ENCODE measurements at places on chromosomes 16 and 17.
A peak's percentile ranks its signal among the peaks of the same experiment; 100 is the strongest.

- DNase-seq, result no peak
These were observed 15.8 kb upstream of the RBBP6 start for GRCh38 chr16:24523569-24523968.

- DNase-seq, result no peak
These were observed 1.6 kb downstream of the PGAP6 start for GRCh38 chr16:379961-380761.

DNA sequence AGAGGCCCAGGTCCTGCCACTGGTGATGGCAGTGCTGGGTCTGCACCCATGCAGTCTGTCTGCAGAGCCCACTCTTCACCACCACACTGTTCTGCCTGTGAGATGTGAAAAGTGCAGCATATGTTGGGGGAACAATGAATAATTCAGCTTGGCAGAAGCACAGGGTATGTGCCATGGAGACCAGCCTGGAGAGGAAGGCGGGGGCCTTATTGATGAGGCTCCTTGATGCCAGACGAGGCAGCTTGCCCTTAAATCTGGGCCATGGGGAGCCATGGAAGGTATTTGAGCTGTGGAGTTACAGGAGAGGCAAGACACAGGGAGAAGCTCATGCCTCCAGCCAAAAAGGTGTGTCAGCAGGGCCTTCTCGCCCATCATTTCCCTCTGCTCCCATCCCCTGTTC lies 124.7 kb downstream of the C16orf78 start:
- DNase-seq, result no peak

GRCh38 chr16:54027062-54027461 lies 259.5 kb downstream of the IRX3 start:
- no peak for DNase-seq

- no peak for DNase-seq
These were observed 2.3 kb downstream of the LRRC3C start for GRCh38 chr17:39929646-39930407.

DNA sequence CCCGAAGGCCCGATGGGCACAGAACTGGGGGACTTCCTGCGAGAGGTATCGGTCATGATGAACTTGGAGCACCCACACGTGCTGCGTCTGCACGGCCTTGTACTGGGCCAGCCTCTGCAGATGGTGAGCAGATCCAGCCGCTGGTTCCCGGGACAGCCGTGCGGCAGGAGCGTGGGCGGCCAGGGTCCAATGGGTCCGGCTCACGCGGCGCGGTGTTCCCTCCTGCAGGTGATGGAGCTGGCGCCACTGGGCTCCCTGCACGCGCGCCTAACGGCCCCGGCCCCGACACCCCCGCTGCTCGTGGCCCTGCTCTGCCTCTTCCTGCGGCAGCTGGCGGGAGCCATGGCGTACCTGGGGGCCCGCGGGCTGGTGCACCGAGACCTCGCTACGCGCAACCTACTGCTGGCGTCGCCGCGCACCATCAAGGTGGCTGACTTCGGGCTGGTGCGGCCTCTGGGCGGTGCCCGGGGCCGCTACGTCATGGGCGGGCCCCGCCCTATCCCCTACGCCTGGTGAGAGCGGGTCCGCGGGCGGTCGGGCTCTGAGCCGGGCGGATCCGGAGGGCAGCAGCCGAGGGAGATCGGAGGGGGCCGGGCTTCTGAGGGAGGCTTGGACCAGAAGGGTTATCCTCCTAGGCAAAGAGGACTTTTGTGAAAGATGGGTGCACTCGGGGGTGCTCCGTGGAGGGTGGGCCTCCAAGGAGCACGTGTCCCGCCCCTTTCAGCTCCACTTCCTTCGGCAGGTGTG lies 3.0 kb downstream of the TNK1 start:
- peak; percentile 47 for DNase-seq

DNA sequence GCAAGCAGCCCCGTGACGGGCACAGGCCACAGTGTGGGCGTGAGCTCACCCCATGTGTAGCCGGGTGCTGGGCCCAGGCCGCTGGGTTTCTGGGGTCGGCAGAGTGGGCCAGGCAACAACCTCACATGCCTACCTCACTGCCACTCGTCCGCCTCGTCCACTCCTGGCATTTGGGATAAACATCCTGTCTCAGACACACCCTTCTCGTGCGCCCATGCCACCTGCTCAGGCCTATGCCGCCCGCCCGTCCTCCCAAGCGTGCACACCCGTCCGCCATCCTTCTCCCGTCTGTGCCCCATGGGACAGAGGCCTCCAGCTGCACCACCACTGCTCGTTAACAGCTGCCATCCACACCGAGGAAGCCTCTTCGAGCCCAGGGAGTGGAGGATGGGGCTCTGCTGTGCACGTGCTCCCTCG lies 64.3 kb downstream of the KLHDC4 start:
- no peak for DNase-seq

- DNase-seq, result peak; percentile 45
These were observed 654 bp downstream of the LASP1 start for GRCh38 chr17:38870259-38871165.

- DNase-seq, result no peak
These were observed 292.0 kb downstream of the SEC14L1 start for GRCh38 chr17:77432742-77433141.

DNA sequence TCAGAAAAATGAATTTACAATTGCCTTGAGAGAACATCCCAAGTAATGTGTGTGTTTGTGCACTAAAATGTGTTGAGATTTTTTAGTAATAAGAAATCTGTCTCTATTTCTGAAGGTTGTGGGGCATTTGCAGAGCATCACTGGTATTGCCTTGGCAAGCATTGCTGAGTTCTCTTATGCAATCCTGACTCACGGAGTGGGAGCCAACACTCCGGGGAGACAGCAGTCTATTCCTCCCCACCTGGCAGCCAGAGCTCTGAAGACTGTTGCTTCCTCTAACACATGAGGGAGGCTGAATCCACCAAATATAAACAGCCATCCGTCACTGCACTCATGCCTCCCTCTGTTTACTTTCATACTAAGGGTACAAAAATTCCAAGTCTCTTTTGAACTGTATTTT lies 10.6 kb downstream of the CNTD1 start:
- DNase-seq, result no peak

DNA sequence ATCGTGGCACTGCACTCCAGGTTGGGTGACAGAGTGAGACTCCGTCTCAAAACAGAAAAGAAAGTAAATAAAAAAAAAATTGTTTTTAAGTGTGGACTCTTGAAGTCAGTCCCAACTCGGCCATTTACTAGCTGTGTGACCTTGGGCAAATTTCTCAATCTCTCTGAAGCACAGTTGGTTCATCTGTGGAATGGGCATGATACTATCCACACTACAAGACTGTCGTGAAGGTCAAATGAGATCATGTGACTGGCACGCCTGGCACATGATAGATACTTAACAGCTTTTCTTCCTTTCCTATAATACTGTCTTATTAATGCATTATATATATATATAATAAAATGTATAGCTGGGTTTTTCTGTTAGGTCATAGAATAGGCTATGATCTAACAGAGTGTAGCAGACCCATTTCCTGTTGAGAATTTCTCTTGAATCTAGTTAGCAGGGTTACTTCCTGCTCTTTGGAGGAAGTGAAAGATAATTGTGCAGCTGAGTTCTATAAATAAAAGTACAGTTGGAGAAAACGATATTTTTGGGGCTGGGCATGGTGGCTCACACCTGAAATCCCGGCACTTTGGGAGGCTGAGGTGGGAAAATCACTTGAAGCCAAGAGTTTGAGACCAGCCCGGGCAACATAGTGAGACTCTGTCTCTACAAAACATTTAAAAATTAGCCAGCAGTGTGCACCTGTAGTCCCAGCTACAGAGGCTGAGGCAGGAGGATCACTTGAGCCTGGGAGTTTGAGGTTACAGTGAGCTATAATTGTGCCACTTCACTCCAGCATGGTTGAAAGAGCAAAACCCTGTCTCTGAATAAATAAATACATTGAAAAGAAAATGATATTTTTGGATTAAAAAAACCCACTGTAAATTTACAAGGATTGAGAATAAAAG lies 7.3 kb downstream of the MILR1 start:
- peak; percentile 59 for DNase-seq

DNA sequence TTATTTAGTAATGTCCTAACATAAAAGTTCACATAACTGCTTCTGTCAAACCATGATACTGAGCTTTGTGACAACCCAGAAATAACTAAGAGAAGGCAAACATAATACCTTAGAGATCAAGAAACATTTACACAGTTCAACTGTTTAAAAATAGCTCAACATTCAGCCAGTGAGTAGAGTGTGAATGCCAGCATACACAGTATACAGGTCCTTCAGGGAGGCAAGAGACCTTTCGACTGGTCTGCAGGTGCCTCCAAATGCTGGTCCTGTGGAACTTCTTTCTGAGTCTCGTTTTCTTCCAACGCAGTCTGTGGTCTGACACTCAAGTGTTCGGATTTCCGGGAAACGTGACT lies 10.3 kb downstream of the MRPS23 start:
- no peak for DNase-seq

- DNase-seq, result peak; percentile 78
These were observed at the start of gene CD300LB for GRCh38 chr17:74531231-74531761. Gene CD300LB (minus strand): TSS chr17:74531475. CDS start chr17:74531350, 125 bp downstream.
